ENCODE measurements at places on chromosomes 11 and 22.

DNA sequence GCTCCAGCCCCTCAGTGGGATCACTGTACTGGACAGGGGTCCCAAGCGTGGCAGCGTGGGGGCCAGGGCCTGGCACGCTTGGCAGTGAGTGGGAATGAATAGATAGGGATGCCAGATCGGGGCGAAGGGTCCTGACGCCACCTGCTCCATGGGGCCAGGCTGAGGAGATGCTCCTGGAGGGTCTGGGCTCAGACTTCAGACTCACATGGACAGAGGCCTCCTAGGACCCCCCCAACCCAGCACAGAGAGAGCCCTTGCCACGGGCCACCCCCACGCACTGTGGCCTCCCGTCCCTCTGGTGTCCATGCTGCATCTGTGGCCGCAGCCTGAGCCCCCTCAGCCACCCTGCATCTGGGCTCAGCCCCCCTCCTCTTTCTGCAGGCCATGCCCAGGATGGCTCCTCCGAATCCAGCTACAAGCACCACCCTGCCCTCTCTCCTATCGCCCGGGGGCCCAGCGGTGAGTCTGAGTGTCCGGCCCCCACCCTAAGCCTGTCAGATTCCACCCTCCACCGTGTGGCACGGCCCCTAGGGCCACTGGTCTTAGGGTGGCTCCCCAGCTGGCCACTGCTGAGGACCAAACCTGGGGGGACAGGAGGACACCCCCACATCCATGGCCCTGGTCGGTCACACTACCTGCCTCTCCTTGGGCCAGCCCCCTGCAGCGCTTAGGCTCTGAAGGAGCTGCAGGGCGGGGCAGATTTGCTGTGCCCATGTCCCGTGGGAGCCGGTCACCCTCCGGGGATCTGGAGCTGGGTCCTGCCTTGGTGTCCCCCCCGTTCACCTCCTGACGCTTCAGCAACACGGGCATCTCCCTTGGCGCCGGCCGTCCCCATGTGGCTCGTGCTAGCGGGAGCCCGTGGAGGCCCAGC is 2.7 kb downstream of the MUC5AC start:
- no peak for DNase-seq

DNA sequence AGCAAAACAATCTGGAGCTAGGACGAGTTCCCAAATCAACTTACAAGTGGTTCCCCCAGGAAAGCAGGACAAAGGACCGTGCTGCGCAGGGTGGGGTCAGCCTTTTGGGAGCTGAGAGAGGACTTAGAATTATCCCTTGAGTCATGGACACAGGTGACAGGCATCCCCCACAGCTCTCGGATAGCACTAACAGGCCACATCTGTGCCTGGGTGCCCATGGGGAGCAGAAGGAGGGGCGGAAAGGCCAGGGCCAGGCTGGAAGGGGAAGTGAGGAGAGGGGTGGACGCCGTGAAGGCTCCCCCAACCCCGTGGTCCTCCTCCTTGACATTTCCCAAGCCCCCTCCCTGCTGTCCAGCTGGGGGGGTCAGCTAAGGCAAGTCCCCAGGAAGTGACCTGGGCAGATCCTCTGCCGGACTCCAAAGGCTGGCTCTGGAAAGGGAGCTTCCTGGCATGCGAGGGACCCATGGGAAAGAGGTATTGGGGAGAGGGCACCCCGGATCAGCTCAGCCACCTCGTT is 31.6 kb upstream of the A4GALT start:
- no peak for DNase-seq

GRCh38 chr11:75420224-75421034 is 12.6 kb downstream of the KLHL35 start:
- DNase-seq, result no peak

DNA sequence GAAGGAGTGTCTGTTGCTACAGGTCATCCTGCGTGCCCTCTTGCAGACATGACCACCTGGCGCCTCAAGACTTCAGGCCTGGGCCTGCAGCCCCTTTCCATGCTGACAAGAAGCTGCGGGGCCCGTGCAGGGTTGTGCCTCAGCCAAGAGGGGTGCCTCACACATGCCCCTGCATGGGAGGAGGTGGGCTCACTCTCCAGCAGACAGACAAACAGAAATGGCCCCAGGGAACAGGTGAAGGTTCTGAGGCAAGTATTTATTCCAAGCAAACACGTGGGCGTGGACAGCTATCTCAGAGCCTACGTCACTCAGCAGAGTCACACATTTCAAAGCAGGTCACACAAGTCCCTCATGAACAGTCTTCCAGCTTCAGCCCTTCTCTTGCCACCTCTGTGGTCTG is 5.9 kb upstream of the SYCE3 start:
- DNase-seq, result no peak

GRCh38 chr11:86069408-86070101 is 671 bp upstream of the PICALM start:
- no peak for DNase-seq

DNA sequence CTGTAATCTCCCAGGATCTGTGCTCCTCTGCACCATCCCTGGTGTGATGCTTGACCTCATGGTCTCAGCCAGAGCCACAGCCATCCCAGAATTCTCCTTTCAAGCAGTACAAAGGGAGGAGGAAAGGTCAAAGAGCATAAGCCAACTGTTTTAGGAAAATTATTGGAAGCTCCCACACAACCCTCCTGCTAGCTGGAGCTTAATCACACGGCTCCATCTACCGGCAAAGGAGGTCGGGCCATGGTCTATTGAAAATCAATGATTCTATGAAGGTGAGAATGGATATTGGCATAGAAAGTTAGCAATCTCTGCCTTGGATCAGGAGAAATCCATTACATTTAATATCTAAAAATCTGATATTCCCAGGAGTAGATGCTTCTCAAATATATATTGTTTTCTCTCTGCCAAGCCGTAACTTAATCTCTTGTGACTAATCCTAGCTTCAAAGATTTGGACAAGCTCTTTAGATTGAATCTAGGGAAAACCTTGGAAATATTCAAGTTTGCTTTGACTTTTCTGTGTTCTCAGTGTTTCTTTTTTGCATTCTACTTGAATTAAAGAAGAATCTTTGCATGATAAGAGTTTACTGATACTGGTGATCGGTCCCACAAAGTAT is 259.6 kb downstream of the NTM start:
- DNase-seq, result no peak

DNA sequence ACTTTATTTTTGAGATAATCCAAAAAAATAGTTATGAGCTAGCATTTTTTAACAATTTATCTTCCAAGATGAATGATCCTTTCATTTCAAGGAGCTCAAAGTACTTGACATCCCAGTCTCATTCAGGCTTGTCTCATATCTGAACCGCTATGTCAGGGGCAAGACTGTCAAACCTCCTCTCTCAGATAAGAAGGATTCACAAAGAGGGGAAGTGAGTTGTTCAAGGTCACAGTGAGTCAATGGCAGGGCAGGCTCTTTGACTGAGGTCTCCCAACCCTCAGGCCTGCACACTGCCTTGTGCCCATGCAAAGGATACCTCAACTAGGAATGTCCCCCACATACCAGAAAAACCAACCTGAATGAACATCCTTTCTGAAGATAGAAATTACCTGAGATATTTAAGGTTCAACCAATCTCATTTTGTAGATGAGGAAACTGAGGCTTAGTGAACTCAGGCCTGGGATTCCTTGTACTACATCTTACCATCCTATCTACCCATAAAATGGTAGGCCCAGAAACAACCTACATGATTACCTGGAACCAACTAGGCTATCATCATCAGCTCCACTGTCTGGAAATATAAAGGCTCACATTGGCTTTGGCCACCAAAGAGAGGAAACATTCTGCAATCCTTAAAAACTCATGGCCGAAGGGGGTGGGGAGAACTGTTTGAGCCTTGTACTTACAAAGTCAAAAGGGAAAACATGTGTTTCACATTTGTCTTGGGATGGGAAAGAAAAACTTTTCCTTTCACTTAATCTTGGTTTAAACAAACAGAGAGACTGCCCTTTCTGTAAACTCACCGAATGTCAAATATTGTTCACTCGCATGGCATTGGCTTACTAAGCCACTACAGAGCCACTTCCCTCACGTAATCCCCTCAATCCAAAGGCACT is 51.1 kb downstream of the LIF start:
- DNase-seq, result no peak

GRCh38 chr11:6298605-6299004 is 21.7 kb downstream of the CAVIN3 start:
- DNase-seq, result no peak

DNA sequence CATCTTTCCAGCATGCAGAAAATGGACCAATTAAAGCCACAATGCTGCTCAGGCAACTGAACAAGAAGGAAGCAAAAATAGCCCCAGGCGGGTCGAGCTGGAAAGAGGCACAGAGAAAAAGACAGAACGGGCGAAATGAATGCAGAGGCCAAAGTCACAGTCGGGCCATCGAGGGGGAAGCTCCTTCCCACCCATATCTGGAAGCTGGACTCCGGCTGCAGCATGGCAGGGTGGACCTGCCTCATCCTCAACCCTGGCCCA is 58.6 kb upstream of the PRDM11 start:
- no peak for DNase-seq

DNA sequence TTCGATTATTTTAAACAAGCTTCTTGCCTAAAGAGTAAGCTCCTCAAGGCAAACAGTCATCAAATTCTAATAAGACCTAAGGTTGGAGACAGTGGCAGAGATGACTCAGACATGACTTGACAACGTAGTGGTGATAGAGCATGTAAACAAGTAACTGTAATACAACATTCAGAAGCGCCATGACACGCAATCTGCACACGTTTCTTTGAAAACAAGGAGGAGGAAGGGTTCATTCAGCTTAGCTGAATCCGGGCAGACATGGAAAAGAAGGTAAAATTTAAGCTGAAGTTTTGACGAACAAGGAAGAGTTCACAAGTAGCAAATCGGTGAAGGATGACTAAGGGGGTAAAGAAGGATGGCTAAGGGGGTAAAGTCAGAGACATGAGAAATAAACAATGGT is 152.4 kb upstream of the ZC3H12C start:
- no peak for DNase-seq

DNA sequence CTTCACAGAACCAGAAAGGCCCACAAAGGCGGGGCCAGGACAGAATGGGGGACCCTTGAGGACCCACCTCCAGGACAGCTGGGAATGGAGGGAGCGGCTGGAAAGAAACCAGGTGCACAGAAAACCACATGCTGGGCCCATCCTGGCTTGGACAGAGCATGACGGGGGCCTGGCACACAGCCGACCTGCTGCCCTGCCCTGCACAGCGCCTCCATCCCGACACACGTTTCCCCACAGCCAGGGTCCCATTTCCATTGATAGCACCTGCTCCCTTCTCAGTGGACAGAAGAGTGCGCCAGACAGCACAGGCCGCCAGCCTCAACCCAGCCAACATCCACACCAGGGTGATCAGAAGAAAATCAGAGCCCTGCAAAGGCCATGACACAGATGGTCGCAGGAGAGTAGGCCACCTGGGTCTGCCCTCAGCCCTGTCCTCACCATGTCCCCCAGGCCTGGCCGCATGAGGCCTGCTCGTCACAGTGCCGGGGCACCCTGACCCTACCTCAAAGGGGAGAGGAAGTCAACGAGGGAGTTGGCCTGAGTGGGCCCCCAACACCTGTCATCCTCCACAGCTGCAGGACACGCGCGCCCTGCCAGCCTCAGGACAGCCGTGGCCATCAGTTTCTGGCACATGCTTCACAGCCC is 28.1 kb downstream of the BRD1 start:
- DNase-seq, result no peak

- peak; percentile 31 for DNase-seq
Measured at GRCh38 chr11:123429913-123430720, at the start of gene GRAMD1B. Gene GRAMD1B, plus strand, starts transcription at chr11:123430269. Its CDS starts 524 bp downstream, at chr11:123430793.

DNA sequence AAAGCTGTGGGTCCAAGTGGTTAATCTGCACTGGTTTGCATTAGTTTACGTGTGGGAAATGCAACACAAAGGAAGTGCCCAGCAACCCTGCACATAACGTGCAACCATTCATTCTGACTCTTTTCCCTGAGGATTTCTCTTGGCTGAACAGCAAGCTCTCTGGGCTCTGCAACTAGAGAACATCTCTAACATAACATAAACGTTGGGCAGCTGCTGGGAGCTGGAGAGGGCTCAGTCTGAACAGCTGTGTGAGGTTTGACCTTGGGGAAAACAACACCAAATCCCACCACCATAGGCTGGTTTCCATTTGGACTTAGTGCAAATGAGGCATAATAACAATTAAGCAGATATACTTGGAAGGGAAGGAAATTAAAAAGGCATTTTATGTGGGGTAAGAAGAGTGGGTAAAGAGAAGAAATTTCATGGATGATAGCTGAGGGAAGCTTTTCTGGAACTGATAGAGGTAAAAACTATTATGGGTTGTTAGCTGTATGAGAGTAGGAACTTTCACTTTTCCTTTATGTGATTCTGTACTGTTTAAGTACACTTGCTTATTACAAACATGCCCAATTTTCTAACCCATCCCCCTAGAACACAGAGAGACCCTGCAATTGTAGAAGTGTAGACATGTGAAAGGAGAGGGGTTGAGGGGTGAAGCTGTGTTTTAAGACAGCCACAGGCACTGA is 76.2 kb downstream of the SNX19 start:
- DNase-seq, result no peak

DNA sequence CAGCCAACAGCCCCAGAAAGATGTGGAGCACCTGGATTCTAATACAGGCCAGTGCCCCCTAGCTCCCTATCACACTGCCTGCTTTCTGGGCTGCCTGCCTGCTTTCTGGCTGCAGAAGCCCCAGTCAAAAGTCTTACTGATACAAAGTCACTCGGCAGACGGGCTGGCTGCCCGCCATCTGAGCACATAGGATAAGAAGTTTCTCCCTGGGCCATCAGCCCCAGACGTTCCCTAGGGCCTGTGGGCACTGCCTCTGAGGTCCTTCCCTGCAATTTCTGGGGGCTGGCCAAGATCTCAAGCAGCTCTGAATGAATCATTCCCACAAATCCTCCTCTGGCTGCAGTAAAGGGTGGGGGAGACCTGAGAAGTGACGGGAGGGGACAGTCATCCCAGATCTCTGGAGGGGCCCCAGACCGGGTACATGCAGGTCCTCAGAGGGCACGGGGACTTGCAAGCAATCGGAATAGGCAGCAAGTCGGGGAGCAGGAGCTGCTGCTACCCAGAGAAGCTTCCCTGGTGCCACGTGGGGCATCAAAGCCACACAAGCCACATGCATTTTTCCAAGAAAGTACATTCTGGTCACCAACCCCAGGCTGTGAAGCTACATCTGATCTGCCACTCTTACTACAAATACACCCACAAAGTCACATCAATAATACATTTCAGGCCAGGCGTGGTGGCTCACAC is 4.7 kb downstream of the TPST2 start:
- DNase-seq, result no peak

GRCh38 chr11:36065436-36065835 is 121.6 kb downstream of the LDLRAD3 start:
- no peak for DNase-seq

DNA sequence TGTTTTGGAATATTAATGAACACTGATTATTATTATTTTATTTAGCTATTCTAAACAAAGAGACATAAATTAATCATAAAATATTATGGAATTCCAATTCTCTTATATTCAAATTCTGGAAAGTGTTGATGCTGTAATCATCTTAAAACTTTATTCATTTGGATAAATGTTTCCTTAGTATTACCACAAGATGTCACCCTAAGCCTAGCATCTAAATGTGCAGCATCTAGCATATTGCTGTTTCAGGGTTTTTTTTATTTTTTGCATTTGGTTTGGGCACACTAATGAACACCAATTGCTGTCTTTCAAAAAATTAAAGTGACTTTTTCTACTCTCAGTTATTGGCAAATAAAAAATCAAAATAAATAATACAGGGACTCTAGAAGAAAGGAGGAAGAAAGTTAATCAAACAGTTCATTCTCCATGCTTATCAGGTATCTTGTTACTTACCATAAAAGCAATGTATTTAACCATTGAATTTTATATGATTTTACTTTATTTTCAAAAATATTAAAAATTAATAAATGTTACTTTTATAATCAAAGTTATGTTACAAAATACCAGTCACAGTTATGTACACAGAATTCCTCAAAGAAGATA is 31.8 kb downstream of the DLG2 start:
- peak; percentile 54 for DNase-seq

Measured in B cell (primary cell).